ENCODE measurements at places on chromosomes 1 and 21. TPM values are rescaled to one million over a fixed set of nuclear protein-coding genes. Genes with fewer than 3 reads are reported as not detected.
A peak's percentile ranks its signal among the peaks of the same experiment; 100 is the strongest.

- DNase-seq, result no peak
Measured at GRCh38 chr1:20936621-20937020, 149.5 kb upstream of the HP1BP3 start.

DNA sequence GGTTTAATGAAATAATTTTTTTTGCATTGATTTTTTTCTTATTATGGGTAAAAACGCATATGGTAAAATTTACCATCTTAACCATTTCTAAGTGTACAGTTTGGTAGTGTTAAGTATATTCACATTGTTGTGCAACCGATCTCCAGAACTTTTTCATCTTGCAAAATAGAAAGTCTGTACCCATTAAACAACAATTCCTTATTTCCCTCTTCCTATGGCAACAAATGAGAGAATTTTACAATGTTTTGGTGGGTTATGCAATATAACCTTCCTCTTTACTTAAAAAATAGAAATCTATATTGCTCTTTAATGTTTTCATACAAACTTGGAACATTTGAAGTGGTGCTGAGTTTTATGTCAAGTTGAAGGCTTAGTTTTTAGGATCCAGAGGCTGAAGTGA, 26.6 kb downstream of the MAP3K7CL start:
- no peak for DNase-seq

DNA sequence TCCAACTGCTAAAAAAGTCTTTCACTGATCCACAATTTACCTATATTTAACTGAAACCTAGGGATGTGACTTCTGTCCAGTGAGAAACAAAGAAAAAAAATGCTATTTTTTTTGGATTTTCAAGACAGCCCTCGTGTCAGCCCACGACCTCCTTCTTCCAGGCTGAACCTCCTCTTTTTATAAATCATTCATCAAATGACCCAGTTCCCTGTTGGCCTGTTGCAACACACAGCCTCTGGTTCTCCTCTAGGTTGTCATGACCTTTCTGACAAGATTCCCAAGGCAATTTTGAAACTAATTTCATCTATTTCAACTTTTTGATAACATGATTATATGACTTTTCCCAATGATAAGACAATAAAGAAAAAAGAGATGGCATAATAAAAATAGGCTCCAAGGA, 74.6 kb downstream of the PGBD5 start:
- DNase-seq, result no peak

- no peak for DNase-seq
Measured at GRCh38 chr1:54336116-54336515, 70.1 kb downstream of the SSBP3 start.

TDRD5 gene
- total RNA-seq, result not detected

KIRREL1 gene
- not detected for total RNA-seq

DNA sequence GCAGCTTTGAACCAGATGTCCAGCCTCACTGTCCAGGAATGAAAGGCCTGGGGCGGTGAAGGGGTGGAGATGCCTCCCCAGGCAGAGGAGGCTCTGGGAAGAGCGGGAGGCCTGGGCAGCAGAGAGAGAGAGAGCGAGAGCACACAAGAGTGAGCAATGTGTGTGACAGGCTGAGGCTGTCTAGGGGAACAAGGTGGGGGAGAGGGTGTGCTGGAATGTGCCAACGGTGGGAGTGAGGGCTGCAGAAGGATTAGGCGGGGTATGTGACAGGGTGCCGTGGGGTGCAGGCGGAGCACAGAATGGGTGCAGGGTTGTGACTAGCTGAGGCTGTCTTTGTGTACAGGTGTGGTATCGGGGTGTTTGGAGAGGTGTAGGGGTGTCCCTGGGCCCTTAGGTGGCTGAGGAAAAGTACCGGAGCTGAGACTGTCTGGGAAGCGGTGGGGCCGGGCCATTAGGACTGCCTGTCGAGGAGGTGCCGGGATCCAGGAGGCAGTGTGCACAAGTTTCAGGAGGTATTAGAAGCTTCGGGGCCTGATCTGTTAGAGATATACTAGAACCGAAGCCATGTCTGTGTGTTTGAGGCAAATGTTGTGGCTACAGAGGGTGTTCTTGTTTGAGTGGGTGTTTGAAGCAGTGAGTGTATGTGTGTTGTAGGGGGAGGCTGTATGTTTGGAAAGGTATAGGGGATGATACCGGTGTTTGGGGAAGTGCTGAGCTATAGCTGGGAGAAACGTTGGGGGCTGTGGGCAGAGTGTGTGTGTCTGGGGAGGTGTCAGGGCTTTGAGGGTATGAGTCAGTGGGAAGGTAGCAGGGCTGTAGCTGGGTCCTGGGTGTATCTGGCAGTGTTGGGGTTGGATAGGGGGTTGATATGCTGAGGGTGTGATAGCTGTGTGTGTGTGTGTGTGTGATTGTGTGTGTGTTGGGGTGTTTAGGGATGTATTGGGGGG, 9.1 kb downstream of the AHDC1 start:
- peak; percentile 39 for DNase-seq

DNA sequence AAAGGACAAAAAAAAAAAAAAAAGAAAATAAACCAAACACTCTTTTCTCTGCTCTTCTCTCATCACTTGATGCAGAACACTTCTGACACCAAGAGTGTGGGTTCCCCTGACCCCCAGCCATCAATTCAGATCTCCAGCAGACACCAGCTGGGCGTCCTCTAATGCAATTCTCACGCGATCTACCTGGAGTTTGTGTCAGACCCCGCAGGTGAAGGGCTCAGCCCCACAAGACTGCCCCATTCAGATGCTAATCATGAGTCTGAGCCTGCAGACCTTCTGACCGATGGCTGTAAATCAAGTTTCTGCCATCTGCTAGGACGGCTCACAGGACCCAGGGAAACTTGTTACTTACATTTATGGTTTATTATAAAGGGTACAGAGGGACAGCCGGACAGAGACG, 133.6 kb upstream of the C1orf174 start:
- DNase-seq, result no peak

KCNE2 gene
- total RNA-seq, result not detected

CHI3L2 gene
- 27.0 TPM for total RNA-seq

RNU1-2 gene
- 2,232 TPM for total RNA-seq

DNA sequence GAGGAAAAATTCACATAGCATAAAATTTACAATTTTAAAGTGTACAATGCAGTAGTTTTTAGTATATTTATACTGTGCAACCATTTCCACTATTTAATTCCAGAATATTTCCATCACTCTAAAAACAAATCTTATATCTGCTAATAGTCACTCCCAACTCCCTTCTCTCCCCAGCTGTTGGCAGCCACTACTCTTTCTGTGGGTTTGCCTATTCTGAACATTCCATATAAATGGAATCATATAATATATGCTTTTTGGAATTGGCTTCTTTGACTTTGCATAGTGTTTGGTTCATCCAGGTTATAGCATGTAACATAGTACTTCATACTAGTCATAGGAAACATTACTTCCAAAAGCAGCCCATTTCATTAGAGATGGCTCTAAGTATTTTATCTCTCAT, 25.0 kb upstream of the TMEM39B start:
- no peak for DNase-seq

- DNase-seq, result no peak
Measured at GRCh38 chr1:43481491-43481890, 27.8 kb upstream of the HYI start.

HCRTR1 gene
- total RNA-seq, result not detected

S100A7A gene
- not detected for total RNA-seq

DNA sequence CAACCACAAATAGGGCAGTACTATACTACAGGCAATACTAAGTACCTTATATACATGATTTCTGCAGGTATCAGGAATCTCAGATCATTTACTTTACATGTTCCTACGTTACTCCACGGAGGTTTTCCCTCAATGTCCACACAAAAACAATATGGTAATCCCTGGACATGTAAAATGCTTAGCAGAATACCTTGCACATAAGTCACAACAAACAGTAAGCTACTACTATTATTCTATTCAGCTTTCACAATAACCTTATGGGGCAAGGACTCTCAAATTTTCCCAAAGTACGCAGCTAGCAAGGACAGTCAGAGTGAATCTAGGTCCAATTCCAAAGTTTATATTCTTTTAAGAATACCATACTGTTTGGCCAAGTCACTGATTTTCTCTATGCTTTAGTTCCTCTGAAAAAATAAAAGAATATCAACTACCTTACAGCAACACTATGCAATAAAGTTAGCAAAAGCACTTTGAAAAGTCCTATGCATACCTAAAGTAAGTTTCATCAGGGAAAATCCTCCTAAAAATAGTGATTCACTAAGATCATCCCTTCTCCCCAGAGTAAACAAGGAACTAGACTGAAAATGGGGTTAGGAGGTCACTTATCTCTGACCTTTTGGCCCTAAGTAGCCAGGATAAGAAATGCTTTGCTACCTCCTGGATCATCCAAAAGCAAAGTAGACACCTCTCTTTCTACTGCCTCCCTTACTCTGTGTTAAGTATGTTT, 67.4 kb downstream of the LUZP1 start:
- no peak for DNase-seq

AK5 gene
- total RNA-seq, result 0.73 TPM

GRCh38 chr1:223832637-223832943, 13.2 kb downstream of the TP53BP2 start:
- no peak for DNase-seq

DNA sequence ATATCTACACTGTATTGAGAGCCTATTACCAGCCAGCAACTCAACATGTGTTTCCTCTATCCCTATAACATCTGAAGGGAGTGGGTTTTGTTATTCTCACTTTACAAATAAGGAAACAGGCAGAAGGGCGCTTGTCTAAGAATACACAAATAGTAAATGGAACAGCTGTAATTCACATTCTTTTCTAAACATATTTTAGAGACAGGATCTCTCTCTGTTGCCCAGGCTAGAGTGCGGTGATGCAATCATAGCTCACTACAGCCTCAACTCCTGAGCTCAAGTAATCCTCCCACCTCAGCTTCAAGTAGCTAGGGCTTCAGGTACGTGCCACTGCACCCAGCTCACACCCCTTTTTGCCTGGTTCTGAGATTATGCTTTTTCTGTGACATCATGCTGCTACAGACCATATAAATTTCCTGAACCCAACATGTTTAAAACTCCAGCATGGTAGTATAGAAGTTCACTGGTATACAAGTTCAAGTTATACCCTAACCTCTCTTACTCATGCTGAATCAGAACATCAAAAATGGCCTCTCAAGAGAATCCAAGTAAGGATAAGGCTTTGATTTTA, 8.6 kb upstream of the TACSTD2 start:
- DNase-seq, result no peak

EPHA2 gene
- not detected for total RNA-seq

DNA sequence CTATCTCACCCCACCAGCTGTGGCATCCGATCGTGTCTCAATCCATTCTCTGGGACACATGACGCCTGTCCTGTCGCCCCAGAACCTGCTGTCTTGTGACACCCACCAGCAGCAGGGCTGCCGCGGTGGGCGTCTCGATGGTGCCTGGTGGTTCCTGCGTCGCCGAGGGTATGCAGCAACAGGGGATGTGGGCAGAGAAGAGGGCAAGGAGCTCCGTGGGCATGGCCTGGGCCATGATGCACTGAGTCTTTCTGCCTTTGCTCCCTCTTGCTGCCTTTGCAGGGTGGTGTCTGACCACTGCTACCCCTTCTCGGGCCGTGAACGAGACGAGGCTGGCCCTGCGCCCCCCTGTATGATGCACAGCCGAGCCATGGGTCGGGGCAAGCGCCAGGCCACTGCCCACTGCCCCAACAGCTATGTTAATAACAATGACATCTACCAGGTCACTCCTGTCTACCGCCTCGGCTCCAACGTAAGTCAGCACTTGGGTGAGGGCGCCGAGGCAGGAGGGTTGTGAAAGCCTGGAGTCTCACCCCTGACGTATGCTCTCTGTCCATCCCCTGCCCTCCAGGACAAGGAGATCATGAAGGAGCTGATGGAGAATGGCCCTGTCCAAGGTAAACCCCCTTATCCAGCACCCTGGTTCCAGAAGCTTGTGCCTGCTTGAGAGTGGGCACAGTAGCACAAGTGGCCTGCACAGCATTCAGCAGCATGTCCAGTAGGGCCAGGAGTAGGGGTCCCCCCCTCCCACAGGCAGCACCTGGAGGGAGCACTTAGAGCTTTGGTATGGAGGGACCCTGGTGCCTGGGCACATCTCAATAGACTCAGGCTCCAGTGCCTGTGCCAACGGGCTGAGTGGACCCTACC, 8.8 kb downstream of the TINAGL1 start:
- no peak for DNase-seq

SPRR1A gene
- total RNA-seq, result not detected

- DNase-seq, result no peak
Measured at GRCh38 chr1:63782982-63783381, 9.2 kb downstream of the ROR1 start.

GRCh38 chr1:155884031-155884960, 24.9 kb downstream of the SYT11 start:
- no peak for DNase-seq

ECM1 gene
- total RNA-seq, result 0.78 TPM

DNA sequence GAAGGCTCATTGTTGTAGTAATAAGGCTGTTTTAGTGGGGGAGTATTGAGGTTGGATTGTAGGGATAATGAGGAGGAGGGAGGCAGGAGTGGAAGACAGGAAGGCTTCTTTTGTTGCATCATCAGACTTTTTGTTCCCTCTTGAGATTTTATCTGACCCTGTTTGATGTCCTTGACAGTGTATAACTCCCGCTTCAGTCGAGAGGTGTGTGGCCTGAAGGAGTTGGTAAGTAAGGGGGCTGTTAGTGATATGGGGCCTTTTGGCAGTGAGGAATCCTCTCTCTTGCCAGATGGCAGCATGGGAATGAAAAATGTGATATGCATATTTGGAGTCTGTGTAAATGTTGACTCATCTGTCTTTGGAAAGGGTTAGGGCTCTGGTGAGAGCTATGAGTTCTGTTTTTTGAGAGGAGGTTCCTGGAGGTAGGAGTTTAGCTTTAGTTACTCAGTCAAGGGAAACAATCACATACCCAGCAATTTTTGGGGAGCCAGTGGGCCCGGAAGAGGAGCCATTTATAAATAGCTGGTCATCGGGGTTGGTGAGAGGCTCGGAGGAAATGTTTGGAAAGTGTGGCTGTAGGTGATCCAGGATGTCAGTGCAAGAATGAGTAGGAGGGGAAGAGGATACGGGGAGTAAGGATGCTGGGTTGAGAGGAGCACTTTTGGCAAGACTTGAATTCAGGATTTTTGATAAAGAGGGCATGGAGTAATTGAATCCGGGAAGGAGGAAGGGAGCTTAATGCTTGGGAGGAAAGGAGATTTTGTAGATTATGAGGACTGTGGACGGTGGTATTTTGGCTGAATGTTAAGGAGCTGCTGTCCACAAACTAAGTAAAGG, 136.7 kb upstream of the ETV3 start:
- DNase-seq, result peak; percentile 8
